ENCODE measurements at places on chromosomes 11 and 22.

DNA sequence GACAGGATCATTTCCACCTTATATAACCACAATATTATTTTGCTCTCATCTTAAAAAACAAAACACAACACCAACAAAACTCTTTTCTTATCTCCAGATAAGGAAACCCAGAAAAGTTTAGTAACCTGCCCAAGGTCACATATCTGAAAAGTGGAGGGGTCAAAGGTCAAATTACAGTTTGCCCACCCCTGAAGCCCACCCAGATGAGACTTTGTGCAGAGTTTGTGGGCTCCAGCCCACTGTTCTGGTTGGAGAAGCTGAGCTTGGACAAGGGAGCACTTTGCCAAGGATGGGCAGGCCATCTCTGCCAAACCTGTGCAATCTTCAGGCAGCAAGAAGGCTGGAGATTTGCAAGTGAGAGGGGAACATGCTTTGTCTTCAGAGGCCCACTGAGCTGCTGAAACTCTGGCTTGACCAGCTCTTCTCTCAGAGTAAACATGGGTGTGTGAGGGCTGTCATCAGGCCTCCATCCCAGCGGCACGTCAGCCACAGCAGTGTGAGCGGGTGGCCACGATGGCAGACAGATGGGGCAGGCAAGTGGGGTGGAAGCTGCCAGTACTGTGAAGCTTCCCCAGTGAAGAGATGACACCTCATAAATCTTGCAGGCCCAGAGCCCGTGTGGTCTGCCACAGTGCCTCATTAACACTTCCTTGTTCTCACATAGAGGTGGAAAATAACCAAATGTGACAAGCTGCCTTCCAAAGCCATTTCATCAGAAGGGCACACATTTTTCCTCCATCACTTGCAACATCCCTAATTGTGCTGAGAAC lies 111.8 kb downstream of the CCDC81 start:
- peak; percentile 42 for DNase-seq

GRCh38 chr22:37519268-37520195 lies at the start of gene CARD10:
Gene CARD10, minus strand, starts transcription at chr22:37519415. Its CDS starts 215 bp downstream, at chr22:37519200.
- DNase-seq: no peak

- DNase-seq: no peak
Measured at GRCh38 chr11:9639099-9639498, 24.8 kb upstream of the SWAP70 start.

GRCh38 chr11:128936606-128937251 lies 5.9 kb downstream of the TP53AIP1 start:
- DNase-seq: no peak

- no peak for DNase-seq
Measured at GRCh38 chr11:1994121-1994520, 3.5 kb downstream of the H19 start.

GRCh38 chr22:44956840-44957767 lies 52.7 kb downstream of the PHF21B start:
- no peak for DNase-seq

- no peak for DNase-seq
Measured at GRCh38 chr11:8818421-8818820, 92.6 kb upstream of the AKIP1 start.

- DNase-seq: no peak
Measured at GRCh38 chr22:39962071-39962470, 1.9 kb downstream of the TMA7B start.

DNA sequence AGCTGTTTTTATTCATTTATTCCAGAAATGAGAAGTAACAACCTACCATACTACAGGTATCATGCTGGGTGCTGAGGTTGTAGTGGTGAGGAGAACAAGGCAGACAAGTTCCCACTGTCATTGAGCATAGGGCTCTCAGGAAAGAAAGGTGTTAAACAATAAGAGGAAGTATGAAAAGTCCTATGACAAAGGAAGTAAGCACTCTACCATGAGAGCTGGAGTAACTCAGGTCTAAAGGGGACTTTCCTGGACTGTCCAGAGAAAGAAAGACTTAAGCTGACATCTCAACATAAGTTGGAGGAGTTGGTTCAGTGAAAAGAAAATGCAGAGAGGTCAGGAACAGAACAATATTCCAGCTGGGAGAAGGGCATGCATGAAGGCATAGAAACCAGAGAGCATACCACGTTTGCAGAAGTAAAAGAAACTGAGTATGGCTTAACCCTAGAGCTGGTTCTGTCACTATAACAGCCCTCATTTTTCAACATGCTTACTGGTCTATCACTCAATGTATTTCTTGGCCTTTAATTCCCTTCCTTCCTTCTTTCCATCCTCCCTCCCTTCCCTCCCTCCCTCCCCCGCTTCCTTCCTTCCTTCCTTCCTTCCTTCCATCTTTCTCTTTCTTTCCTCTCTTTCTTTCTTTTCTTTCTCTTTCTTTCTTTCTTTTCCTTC lies 137.8 kb upstream of the BDNF start:
- no peak for DNase-seq

DNA sequence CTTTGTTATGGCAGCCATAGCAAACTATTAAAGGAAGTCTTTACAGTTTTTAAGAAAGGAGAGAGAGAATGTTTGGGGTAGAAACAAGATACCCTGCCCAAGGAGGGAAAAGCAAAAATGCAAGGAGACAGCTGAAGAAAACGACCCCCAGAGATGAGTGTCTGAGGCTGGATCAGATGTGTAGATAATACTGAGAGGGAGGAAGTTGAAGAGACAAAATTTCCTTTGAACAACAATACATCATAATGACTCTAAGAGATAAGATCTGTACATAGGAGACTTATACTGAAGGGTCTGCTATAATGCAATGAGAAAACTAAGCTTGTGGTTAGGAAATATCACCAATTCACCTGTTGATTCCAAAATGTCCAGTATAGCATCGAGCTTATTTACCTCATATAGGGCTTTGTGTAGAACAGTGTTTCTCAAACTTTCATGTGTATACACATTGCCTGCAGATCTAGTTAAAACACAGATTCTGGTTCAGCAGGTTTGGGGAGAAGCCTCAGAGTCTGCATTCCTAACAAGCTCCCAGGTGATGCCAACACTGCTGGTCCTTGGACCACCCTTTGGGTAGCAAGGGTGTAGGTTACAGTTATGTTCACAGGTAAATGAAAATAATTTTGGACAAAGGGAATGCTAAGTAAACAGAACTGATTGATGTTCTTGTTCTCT lies 5.8 kb upstream of the CEP295 start:
- DNase-seq: no peak

DNA sequence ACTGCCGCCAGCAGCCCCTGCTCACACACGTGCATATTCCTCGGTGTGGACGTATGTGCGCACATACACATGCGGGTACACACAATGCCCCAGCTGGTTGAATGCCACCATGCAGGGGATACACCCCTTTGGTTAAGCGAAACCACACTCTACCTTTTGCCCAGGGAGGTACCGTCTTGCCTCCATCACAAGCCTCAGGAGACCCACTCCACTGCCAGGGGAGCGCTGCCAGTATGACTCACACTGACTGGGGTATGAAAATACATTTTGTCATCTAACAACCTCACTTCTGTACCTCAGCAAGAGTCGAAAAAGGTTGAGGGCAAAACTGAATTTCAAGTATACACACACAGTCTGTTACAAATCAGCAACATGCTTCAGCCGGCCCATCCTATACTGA lies 39.4 kb downstream of the TMEM45B start:
- no peak for DNase-seq

DNA sequence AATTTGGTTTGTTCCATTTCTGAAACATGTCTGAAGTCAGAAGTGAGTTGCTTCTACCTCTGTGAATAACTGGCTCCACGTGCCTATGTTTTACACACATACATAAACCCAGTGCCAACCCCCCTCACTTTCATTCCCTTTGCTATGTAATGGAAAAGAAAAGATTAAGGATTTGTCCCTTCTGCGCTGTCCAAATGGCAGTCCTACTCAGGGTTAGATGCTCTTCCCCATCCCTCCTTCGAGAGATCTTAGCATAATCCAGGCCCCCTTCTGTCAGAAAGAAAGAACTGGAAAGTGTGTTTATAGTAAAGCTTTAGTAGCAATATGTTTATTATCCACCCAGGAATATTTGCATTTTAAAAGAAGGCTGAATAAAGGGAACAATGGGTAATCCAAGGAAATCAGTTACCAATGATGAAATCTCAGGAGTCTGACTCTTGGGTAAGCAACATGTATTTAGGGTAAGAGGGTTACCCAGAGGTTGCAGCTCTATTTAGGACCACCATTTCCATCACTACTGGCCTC lies 3.1 kb upstream of the LAYN start:
- DNase-seq: no peak

- no peak for DNase-seq
Measured at GRCh38 chr11:6405846-6406245, 13.0 kb downstream of the APBB1 start.

GRCh38 chr22:30027169-30027568 lies 53.1 kb upstream of the HORMAD2 start:
- no peak for DNase-seq

- no peak for DNase-seq
Measured at GRCh38 chr11:103086461-103086860, 5.5 kb downstream of the DCUN1D5 start.

DNA sequence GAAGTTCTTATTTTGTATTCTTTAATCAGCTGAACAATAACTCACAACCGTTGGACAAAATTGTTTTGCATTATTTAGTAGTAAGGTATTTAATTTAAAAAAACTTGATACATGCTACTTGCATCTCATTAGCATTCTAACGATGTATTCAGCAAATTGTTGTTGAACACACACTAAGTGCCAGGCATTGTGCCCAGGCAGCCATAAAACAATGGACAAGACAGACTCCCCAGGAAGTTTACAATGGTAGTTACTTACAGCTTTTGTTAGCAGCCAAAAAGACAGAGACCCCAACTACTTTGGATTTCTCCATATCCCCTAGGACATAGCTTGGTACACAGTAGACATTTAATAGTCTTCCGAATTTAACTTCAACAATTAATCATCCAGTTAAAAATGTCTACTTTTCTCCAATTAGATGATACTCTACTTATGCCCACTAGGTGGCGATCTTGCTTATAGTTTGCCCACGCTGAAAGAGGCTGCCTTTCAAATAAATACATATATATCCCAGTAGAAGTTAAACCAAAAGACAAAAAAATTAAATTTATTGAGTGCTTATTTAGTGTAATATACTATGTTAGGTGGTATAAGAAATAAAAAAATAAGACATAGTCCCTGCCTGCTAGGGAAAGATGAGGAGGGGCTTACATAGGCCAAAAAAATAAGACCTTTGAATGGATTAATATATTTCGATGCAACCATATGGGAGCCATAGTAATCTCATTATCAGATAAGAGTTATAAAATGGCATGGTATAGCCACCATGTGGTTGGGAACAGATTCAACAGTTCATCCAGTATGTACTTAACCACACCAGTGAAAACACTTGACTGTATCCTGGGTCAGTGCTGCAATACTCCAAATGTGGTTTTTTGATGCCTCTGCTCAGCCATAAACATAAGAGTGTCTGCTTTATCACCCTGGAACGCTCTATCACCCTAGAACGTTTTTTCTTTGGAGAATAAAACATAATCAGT lies 2.0 kb upstream of the FJX1 start:
- no peak for DNase-seq

DNA sequence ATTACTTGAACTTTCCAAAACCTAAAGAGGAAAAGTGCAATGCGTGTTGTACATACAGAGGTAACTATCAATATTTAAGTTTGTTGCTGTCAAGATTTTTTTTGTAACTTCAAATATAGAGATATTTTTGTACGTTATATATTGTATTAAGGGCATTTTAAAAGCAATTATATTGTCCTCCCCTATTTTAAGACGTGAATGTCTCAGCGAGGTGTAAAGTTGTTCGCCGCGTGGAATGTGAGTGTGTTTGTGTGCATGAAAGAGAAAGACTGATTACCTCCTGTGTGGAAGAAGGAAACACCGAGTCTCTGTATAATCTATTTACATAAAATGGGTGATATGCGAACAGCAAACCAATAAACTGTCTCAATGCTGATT lies 2.1 kb downstream of the ADM start:
- DNase-seq: no peak

- DNase-seq: no peak
Measured at GRCh38 chr11:116997071-116997470, 101.2 kb downstream of the SIK3 start.

DNA sequence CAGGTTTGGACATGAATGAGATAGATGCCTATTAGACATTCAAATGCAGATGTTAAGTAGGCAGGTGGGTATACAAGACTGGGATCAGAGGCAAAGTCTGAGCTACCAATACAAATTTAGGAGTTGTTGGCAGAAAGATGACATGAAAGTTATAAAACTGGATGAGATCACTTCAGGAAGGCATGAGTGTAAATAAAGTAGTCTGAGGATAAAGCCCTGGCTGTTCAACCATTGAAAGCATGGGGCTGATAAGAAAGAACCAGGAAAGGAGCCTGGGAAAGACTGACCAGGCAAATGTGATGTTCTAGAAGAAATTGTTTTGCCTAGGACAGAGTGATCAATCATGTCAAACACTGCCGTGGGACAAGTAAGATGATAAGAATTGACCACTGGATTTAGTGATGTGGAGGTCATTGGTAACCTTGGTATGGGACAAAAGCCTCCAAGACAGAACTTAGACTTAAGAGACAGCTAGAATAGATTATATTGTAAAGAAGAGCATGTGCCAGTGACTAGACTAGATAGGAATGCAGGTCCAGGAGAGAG lies 98.5 kb downstream of the EHF start:
- DNase-seq: no peak

DNA sequence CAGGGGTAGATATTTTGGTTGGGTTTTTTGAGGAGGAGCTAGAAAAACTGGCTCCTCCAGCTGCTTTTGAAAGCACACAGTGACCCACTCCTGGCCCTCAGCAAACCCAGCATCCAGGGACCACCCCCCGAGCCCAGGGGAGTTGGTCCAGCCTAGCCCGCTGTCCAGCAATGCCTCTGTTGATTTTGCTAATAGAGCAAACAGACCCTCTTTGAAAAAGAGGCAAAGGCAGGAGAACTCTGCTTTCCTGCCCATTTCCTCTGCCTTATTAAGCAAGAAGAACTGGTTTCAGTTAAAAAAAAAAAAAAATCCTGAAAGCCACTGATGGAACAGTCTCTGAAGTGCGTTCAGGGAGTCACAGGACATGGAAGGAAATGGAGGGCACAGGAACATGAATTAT lies 25.3 kb downstream of the ABTB2 start:
- no peak for DNase-seq

GRCh38 chr22:35409783-35410662 lies 10.1 kb downstream of the MCM5 start:
- peak; percentile 84 for DNase-seq

GRCh38 chr22:22099833-22100812 lies 117.5 kb upstream of the TOP3B start:
- no peak for DNase-seq

DNA sequence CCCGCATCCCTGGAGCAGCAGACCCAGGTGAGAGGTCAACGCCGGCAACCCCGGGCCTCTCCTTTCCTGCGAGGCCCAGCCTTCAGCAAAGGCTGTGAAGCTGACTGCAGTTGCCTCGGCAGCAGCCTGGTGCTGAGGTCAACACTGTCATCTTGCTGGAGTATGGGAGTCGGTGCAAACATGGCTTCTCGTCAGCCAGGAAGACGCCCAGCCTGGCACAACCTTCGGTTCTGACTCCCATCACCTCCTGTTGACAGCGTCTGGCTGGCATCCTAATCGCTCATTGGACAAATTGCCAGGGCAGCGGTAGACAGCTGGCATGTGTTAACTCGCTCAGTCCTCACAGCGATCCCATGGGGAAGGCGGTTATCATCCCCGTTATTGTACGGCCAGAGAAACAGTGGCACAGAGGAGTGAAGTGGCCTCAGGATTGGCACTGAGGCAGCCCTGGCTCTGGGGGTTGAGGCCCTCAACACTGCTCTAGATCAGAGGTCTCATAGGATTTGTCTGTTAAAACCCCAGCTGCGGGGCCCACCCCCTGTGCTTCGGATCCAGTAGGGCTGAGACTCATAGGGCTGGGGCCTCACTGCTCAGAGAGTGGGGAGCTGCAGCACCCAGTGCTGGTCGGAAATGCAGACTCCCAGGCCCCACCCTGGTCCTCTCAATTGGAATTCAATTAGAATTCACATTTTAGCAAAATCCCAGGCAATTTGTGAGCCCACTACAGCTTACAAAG lies 39.3 kb upstream of the TP53I11 start:
- DNase-seq: no peak
